ENCODE measurements at places on chromosomes 2 and 18. TPM values are rescaled to one million over a fixed set of nuclear protein-coding genes. Genes with fewer than 3 reads are reported as not detected.

Gene SKA1
- 3.8 TPM for total RNA-seq

Gene ZBTB7C
- total RNA-seq = 52.1 TPM

Gene IMPACT
- total RNA-seq = 21.7 TPM

Gene PCGF1
- 20.2 TPM for total RNA-seq

Gene CFC1
- 0.58 TPM for total RNA-seq

Gene LYG2
- not detected for total RNA-seq

Gene NOSTRIN
- 55.6 TPM for total RNA-seq

Gene UGT1A8
- 25.1 TPM for total RNA-seq

Gene IL1B
- total RNA-seq = 7.3 TPM

Gene ST6GAL2
- total RNA-seq = 2.9 TPM

Gene CRYGD
- total RNA-seq = not detected

GRCh38 chr18:60197671-60198462 lies 174.7 kb downstream of the MC4R start:
- no peak for DNase-seq

DNA sequence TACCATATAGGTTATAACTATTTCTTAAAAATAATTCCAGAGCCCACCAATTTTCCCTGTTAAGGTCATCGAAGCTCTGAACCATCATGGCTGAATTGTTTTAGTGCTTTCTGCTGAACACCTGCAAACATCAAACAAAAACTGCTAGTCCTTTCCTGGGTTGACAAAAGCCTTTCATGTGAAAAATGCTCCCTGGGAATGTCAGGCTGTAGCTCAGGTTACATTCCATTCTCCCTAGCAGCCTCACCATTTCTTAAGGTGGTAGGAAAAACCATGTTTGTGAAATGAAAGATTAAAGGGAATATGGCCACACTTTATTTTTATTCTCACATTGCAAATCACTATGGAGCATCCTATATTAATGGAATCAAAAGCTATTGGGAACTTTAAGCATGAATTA lies 5.7 kb downstream of the TCF4 start:
- DNase-seq = no peak

DNA sequence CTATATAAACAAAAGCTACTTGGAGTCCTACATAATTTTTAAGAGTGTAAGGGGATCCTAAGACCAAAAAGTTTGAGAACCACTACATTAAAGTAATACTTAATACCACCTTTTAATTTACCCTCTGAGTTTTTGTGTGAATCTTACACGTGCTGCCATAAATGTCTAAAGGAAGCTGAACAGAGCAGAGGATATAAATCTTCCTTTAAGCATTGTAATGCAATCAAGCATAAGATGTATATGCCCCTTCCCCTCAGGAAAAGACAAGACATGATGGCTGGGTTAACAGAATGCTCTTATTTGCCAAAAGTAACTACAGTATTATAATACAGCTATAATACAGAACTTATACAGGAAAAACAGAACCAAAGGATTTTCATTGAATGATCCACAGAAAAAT lies 2.9 kb downstream of the ESCO1 start:
- no peak for DNase-seq

DNA sequence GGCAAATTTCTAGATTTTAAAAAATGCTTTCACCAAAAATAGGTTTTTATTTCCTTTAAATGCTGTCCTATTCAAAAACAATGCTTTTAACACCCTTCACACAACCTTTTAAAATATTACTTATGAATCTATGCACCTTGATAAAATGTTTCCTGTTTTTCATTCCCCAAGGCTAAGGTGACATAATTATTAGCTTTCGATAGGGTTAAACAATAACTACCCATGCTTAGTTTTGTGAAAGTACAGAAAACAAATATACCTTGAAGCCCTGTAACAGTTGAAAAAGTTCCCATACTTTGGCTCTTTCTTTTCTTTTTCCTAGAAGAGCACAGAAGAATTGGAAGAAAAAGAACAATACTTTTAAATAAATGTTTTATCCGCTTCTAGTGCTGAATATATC lies 54.9 kb upstream of the ITPRID2 start:
- DNase-seq = no peak

GRCh38 chr2:143431316-143431715 lies 302.1 kb downstream of the ARHGAP15 start:
- DNase-seq = no peak

- DNase-seq = no peak
Measured at GRCh38 chr18:69889009-69889408, 58.7 kb downstream of the CD226 start.

- DNase-seq = no peak
Measured at GRCh38 chr2:200788121-200788718, 23.5 kb upstream of the BZW1 start.

DNA sequence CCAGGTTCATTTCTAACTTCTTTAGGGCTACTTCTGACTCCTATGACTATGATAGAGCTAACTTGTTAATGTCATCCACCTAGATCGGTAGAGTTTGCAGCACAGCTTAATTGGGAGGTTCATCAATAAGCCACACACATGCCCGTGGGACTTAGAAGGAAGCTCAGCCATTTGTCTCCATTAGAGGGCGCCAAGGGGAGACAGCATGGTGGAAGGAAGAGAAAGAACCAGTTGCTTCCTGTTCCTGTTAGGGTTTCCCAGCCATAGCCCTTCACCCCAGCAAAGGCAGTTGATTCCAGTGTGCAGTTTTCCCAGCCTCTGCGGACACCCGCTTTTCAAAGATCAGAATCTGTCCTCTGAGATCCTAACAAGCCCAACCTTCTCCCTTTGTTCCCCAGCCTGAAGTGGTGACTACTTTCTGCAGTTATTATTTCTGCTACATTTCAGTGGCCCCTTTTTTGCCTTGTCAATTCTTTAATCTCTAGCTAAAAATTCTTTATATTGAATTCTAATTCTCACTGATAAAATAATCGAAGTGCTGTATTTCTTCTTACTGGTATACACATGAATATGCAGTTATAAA lies 30.3 kb downstream of the MAIP1 start:
- peak; percentile 70 for DNase-seq

DNA sequence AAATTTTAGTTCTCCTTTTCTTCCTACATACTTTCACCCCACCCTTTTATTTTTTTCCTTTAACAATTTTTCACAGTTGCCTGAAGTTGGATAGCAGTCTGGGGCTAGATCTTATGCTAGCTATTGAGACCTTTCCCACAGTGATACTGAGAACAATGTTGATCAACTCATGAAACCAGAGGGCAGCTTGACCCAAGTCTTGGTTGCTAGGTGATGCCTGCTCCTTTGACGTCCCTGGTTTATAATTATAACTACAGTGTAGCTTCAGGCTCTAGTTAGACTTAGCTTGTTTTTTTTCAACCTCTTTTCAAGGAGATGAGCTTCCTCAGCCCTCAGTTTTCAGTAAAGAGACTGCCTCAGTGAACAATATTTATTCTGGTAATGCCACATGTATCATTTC lies 648.5 kb downstream of the IRS1 start:
- no peak for DNase-seq

GRCh38 chr2:241123816-241124536 lies 21.9 kb upstream of the MTERF4 start:
- DNase-seq = peak; percentile 66

DNA sequence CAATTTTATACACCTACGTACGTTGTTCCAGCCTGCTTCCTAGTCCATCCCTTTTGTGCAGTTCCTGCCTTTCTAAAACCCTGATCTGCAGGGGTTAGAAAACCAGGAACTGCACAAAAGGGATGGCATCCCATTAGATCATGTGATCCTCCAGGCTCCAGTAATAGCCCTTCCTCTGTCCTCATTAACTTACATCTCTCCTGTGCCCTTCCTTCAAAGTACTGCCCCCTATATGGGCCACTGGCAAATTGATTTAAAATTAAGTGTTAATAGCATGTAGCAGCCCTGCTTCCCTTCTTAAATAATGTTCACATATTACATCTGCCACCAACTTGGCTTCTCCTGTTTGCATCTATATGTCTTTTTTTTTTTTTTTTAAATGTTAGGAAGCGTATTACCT lies 61.3 kb upstream of the NXPH2 start:
- DNase-seq = no peak

DNA sequence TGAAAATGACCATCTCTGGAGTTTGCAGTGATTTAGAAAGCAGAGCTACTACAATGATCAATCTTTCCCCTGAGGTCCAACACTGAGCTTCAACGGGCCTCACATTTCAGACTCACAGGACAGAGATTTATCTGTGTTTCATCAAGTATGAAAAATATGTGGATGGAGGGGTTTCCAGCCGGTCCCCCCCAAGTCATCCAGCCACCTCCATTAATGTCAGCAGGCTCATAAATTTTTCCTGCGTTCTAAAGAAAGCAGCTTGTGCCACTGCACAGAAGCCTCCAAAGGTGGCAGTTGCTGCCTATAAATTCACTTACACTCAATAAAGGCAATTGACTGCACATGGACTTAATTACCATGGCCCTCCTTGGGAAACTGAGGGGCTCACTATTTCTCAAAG lies 117.4 kb upstream of the ACKR3 start:
- no peak for DNase-seq

DNA sequence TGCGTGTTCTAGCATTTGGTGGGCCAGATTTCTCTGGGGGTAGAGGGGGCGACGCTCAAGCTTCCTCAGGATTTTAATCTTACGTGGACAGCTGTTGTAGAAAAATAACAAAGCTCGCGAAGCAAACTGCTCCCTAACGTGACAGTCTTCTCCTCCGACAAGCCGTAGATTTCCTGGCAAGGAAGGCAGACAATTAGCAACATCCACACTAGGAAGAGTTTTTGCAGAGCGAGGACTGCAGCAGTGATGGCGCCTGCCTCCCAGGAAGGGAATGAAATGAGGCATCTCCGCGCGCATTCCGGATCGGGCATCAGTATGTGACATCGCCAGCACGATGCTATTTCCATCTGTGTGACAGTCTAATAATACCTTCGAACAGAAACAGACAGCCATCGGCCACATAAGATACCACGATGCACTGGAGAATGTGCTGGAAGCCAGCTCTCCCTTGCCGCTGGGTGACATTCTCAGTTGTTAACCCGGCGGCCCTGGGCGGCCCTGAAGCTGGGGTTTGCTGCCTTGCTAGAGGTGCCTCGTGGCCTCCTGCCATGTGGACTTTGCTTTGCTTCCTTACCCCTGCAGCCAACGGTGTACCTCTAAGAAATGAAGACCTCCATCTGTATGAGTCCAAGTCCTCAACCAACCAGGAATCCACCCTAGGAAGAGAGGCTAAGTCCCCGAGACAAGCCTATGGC lies 101.8 kb upstream of the AGAP1 start:
- no peak for DNase-seq

GRCh38 chr2:69309351-69310110 lies 77.5 kb downstream of the GFPT1 start:
- DNase-seq = peak; percentile 84

DNA sequence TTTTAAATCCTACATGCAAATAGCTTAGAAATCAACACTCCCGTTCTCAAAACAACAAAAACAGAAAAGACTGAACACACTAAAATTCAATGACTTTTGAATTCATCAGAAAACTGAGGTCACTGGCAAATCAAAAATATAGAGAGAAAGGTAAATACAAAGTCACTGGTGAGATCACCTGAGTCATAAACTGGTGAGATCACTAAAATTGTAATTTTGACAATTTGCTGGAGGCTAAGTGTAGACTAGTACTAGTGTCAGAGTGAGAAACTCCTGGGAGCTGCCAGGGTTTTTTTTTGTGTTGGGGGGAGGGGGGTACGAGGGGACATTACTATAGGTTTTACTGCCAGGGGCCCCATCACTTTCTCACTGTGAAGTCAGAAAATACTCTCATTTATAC lies 1876.0 kb upstream of the CELF4 start:
- DNase-seq = no peak

GRCh38 chr2:176109946-176110345 lies 2.9 kb downstream of the HOXD11 start:
- DNase-seq = no peak

DNA sequence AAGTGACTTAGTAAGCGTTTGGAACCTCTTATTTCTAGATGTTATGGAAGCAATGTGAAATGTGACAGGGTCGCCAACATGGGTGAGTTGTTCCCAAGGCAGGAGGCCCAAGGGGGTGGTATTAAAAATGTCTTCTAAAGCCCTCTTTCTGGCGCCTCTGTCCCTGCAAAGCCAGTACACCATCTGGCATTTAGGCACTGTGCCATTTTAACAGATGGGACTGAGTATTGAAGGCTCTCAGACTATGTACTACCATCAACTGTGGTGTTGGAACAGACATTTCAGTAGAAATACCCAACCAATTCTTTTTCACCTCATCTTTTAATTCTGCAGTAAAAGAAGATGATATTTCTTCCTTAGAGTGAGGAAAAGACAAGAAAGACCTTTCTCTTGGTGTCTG lies 384.5 kb upstream of the MMADHC start:
- no peak for DNase-seq

DNA sequence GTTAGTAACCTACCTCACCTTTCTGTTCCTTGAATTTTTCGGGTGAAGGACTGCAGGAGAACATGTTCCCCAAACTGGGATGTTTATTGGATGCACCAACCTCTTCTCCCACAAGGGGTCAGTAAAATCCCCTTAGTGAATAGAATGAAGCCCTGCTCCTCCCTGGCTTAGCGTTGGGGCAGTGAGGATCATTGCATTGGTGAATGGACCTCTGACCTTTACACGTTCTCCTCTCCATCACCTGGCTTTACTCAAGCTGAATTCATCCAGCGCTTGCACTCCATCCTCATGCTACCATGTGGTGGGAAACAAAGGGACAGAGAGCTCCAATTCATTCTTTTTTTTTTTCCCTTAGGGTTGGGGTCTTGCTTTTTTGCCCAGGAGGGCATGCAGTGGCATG lies 157.2 kb downstream of the MIB1 start:
- peak; percentile 28 for DNase-seq

DNA sequence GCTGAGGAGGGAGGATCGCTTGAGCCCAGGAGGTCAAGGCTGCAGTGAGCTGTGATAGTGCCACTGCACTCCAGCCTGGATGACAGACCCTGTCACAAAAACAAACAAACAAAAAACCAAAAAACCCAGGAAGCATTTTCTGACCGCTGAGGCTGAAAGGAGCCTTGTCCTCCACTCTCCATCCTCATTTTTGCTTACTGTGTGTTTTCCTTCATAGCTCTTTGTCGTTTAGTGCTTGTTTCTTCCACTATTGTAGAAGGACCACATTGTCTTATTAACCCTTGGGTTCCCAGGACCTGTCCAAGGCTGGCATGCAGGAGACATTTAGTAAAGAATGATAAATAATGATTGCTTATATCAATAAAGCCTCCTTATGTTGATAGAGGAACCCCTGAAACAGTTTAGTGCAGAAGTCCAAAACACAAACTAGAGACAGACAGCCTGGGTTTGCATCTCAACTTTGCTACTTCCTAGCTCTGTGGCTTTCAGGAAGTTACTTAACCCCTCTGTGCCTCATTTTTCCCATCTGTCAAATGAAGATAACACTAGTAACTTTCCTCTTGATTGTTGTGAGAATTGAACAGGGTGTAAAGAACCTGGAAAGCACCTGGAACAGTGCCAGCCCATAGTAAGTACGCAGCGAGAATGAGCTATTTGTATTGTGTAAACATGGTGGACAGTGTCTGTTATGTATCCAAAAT lies 126.0 kb downstream of the LPIN1 start:
- DNase-seq = no peak

All from left colon (tissue), 2 donors.